ENCODE measurements at places on chromosomes 7 and 10. TPM values are rescaled to one million over a fixed set of nuclear protein-coding genes. Genes with fewer than 3 reads are reported as not detected.

MYPN gene
- polyA plus RNA-seq: 0.07 TPM

- no peak for DNase-seq
Observed at GRCh38 chr7:150947761-150948651, 30.1 kb downstream of the KCNH2 start.

DNA sequence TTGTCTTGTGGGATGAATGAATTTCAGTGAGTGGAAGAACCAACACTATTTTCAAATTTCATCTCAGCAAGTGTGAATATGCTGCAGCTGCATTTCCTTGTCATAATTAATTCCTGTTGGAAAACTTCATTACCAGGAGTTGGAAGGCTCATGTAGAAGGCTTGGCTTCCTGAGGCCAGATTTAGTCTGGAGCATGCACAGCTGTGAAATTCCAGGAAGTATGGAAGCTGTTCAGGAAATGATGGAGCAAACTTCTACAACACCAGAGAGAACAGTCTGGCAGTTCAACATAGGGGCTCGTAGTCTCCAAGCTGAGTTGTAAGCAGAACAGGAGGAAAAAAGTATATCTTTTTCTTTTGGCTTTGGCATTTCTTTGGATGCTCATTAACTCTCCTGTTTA is 1439.9 kb upstream of the CELF2 start:
- DNase-seq: no peak

DNA sequence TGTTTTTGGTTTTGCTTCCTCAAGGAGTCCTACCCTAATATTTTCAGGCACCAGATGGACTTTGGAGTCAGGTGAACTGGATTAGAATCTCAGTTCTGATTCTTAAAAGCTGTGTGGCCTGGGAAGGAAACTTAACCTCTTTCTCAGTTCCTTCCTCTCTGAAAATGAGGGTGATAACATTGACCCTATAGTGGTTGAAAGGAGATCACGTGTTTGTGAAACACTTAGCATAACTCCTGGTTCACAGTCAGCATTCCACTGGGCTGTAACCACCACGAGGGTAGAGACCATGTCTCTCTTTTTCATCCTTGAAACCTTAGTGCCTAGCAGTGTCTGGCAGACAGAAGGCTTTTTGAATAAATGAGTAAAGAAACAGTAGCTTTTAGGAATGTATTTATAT is 16.7 kb downstream of the LSMEM1 start:
- no peak for DNase-seq

GRCh38 chr7:96080027-96080426 is 241.9 kb downstream of the SLC25A13 start:
- no peak for DNase-seq

DNA sequence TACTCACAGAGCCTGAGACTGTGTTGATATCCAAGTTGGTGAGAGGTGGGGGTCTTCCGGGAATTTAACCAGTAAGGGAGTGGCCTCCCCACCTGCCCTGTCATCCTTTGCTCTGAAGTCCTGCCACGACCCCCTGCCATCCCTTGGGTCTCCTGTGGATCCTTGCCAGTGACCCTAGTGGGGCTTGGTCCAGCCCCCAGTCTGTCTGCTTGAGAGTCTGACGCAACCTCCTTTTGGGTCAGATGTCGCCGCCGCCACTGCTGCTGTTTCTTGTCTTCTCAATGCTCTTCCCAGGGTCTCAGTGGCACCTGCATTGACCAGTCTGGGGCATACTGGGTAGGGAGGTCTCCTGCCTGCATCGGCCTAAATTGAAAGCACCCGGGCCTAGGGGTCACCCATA is 28.8 kb downstream of the PAX2 start:
- no peak for DNase-seq

DNA sequence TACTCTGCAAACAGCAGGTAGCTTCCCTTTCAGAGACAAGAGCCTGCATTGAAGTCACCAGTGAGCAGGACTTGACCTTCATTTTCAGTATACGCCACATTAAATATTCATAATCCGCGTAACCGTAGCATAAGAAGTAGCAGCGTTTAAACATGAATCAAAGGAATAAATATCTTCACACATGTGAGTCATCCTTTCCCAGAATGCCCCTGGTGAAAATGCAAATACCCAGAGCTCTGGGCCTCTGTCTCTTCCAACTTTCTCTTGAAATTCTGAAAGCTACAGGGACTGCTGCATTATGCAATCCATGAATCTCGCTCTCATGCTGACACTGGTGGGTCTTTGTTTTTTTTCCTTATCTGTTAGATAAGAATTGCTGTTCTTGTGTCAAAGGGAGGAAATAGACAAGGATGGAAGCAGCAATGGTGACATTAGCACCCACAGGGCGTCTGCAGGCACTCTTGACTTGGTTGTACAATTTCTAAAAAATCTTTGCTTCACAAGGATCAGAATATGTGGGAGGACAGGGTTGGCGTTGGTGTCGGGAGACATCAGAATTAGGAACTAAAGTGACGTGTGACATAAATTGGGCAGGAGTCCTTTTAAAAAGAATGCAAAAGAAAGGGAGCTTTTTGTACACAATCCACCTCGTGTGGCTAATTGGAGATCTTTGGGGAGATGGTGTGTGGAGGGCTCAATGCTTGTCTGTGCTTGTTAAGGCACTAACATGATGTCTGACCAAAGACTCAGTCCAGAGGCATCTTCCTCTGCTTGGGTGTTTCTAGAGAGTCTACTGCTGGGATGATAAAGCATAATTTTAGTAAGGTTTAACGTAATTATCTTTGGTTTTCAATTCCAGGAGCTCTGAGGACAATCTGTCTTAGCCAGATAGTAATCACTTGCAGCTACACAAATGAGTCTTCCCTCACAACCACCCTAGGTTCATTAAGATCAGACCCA is 390.3 kb downstream of the KCNMA1 start:
- no peak for DNase-seq

GRCh38 chr7:50502001-50502684 is 52.0 kb upstream of the FIGNL1 start:
- DNase-seq: peak; percentile 16

DNA sequence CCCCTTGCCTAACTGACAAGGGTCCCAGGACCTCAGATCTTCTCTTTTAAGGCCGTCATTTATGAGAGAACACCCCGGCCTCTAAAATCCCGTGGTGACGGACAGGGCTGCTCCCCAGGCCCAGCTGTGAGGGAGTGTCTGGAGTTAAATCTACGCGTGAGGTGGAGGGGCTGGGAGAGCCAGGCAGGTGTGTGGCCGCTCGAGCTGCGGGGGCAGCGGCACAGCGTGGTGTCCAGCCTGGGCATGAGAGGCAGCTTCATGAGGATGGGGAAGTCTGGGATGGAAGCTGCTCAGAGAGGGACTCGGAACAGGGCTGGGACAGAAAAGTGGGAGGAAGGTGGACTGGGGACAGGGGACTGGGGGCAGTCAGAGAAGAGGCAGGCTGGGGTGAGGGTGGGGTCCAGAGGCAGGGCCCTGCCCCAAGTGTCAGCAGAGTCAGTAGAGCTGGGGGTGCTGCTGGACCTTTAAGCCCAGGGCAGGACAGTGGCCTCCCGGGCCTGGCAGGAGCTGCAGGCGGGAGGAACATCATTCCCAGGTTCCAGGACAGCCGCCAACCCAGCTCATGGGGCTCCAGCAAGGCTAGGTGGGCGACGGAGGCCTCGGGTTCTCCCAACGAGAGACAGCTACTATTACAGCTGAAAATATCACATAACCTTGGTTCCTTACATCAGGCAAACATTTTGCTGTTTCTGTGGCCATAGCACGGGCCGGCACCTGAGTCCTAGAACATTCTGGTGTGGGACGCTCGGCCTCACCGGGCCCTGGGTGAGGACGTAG is 55.2 kb downstream of the JAKMIP3 start:
- DNase-seq: no peak

- DNase-seq: no peak
Observed at GRCh38 chr7:30796105-30796869, 25.1 kb downstream of the MINDY4 start.

DNA sequence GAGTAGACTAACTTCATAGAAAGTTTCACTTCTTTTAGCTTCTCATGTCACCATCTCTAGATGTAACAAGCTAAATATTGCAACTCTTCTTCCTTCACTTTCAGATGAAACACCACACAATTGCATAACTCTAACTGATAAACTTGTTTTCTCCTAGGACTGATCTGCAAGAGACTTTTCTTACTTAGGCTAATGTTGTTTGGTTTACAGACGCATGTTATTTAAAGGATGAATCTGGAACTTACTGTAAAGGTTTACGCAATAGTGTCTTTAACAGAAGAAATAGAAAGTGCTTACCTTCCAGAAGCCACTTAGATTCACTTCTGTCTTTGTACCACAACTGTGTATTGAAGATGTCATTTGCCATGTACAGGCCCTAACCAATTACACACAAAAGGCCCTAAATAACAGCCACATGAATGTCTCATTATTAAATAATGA is 22.1 kb upstream of the ZC3HAV1 start:
- no peak for DNase-seq

GRCh38 chr7:123528265-123528664 is 6.1 kb downstream of the IQUB start:
- no peak for DNase-seq

DNA sequence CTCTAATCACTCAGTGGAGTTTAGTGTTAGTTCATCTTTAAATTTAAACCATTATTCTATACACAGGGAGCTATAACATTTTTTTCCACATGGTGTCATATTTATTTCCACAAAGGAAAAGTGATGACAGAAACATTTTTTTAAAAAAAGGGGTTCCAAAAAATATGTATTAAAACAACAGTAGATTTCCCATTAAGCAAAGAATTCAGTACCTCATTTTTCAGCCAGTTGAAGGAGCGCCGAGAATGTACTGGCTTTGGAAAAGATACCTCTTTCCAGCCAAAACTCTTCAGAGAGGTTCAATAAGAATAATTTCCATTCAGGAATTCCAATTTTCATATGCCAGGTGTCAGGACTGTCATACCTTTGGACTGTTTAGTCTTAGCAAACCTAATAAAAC is 250.5 kb upstream of the MEOX2 start:
- DNase-seq: no peak

- DNase-seq: peak; percentile 31
Observed at GRCh38 chr7:80060218-80060806, 74.3 kb upstream of the GNAI1 start.

NPM3 gene
- 68.3 TPM for polyA plus RNA-seq

DNA sequence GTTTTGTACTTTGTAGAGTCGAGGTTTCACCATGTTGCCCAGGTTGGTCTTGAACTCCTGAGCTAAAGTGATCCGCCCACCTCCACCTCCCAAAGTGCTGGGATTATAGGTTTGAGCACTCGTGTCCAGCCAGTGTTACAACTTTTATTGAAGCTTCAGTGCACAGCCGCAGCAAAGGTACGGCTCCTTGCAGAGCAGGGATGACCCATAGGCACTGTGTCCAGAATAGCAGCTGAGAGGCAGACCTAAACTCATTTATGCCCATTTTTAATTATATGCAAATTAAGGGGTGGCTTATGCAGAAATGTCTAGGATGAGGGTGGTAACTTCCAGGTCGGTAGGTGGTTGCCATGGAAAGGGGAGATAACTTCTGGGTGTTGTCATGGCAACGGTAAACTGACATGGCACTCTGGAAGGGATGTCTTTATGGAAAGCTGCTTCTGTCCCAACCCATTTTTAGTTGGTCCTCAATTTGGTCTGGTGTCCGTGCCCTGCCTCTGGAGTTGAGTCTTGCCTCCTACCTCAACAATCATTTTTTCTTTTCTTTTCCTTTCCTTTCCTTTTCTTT is 22.7 kb downstream of the NYAP1 start:
- no peak for DNase-seq

- no peak for DNase-seq
Observed at GRCh38 chr10:5963071-5963470, 14.3 kb downstream of the IL15RA start.

- no peak for DNase-seq
Observed at GRCh38 chr7:1346851-1347250, 112.4 kb downstream of the MICALL2 start.

DNA sequence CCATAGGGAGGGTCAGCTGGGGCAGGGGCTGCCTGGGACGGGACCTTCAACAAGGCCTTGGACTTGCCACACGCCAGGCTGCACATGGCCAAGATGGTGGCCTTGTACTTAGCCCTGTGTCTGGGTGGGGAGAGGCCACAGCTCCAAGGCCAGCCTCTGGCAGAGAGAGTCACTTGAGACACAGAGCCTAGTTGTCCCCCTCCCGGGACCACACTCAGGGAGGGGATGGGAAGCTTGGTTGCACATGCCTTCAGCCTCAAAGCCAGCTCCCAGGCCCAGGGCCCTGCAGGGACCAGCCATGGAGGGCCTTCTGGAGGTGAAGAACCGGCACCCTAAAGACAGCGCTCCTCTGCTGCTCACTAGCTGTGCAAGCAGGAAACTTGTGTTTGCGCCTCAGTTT is 16.7 kb downstream of the MMRN2 start:
- no peak for DNase-seq

SMO gene
- 126 TPM for polyA plus RNA-seq

HMX2 gene
- 2.0 TPM for polyA plus RNA-seq

OPALIN gene
- polyA plus RNA-seq: not detected

- DNase-seq: no peak
Observed at GRCh38 chr7:26156451-26157420, 4.7 kb downstream of the NFE2L3 start.

DNA sequence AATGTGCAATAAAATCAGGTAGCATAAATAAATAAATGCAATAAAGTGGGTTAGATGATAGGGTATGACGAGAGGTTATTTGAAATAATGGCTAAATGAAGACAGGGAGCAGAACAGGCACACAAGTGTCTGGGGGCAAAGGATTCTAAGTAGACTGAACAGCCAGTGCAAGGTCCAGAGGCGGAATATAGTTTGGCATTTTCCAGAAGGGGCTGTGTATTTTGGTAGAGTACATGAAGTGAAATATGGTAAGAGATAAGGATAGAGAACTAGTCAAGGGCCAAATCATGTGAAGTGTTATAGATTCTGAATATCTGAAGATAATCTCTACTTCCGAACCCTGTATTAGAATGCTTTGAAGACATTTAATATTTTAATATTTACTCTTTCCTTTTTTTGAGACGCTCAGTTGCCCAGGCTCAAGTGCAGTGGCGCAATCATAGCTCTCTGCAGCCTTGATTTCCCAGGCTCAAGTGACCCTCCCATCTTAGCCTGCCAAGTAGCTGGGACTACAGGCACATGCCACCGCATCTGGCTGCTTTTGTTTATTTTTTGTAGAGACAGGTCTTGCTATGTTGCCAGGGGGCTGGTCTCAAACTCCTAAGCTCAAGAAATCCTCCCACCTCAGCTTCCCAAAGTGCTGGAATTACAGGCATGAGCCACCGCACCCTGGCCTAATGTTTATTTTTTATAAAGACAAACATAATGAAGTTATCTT is 44.4 kb upstream of the CD36 start:
- no peak for DNase-seq

- no peak for DNase-seq
Observed at GRCh38 chr10:132838346-132838970, 52.5 kb upstream of the NKX6-2 start.

GRCh38 chr10:5184987-5185775 is at the start of gene AKR1C8:
AKR1C8 (minus strand) TSS chr10:5185150; CDS start chr10:5185104, 46 bp downstream.
- peak; percentile 10 for DNase-seq
